Muscle of leg (tissue), 16 donors: ENCODE measurements at places on chromosomes 5 and 9.

DNA sequence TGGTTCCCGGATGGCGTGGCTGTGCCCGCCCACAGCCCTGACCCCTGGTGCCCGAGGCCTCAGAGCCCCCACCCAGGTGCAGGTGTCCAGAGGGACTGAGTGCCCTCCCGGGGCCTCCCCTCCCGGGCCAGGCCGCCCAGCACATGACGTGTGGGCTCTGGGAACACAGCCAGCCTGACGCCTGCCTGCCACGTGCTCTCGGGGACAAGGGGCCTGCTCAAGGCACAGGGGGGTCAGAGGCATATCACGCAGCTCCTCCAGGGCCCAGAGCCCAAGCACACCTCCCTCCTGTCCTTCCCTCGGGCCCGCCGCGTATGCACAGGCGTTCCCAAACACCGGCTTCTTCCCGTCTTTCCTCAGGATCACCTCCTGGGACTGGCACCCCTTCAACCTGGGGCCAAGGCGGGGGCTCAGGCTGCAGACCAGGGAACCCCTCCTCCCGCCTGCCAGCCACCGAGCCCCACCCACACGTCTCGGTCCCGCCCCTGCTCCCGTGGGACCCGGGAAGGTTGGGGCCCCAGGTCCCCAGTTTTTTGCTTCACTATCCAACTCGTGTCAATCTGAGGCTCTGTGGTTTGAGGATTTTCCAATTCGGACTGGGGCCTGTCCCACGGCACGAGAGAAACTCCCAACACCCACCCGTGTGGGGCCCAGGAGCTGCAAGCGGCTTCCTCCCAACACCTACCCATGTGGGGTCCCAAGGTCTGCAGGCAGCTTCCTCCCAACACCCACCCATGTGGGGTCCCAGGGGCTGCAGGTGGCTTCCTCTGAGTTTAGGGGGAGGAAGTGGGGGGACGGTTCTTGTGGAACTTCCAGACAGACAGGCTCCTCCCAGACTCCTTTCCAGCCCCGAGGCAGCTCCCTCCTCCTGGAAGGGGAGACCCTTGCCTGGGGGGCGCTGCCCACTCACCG is 1.5 kb downstream of the LCN10 start:
- no peak overlapping the region for H3K4me3 ChIP-seq
- H3K27me3 ChIP-seq: peaks cover 51% of the 10 kb centered on the region
- peak; percentile 66 for DNase-seq

DNA sequence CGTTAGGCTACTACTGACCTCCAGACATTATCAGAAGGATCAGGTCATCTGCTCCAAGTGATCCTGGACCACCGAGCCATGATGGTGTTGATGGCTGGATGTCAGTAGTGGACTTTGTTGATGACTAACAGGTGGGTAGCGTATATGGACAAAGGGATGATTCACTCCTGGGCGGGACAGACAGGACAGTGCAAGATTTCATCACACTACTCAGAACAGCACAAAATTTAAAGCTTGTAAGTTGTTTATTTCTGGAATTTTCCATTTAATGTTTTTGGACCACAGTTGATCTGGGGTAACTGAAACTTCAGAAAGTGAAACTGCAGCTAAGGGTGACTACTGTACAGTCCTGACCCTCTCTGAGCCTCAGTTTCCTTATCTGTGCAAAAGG is 12.7 kb downstream of the PDGFRB start:
- DNase-seq: peak; percentile 88
- H3K27ac ChIP-seq: peak overlapping the region; percentile 94
- no peaks in the 10 kb centered on the region for H3K27me3 ChIP-seq
- H3K4me1 ChIP-seq: peaks cover 84% of the 10 kb centered on the region
- peaks cover 8% of the 10 kb centered on the region for H3K36me3 ChIP-seq

- H3K4me3 ChIP-seq: no peak overlapping the region
- H3K27me3 ChIP-seq: no peaks in the 10 kb centered on the region
- H3K27ac ChIP-seq: no peak overlapping the region
- no peaks in the 10 kb centered on the region for H3K36me3 ChIP-seq
Observed at GRCh38 chr9:114851306-114851705, 45.5 kb upstream of the TNFSF15 start.

GRCh38 chr5:7245121-7245651 is 150.8 kb upstream of the ADCY2 start:
- DNase-seq: no peak
- H3K4me3 ChIP-seq: no peak overlapping the region
- H3K27me3 ChIP-seq: no peaks in the 10 kb centered on the region

DNA sequence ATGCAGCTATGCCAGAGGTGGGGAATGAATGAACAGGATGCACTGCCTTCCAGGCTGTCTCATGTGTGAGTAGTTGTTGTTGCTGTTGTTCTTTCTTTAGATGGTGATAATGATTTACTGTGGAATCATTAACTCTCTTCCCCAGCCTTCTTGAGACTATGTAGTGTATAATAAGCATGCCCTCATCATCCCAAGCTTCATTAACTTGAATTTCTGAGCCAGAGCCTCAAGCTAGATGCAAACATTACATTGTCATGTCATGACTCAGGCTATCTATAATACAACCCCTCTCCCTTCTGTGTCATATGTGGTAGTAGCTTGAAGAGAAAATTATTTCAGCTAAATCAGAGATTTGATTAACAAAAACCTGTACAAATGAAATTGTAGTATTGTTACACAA is 10.0 kb upstream of the ADAMTSL1 start:
- DNase-seq: no peak
- H3K36me3 ChIP-seq: no peaks in the 10 kb centered on the region
- no peaks in the 10 kb centered on the region for H3K4me1 ChIP-seq
- no peak overlapping the region for H3K4me3 ChIP-seq
- no peaks in the 10 kb centered on the region for H3K27me3 ChIP-seq
- H3K27ac ChIP-seq: no peak overlapping the region

DNA sequence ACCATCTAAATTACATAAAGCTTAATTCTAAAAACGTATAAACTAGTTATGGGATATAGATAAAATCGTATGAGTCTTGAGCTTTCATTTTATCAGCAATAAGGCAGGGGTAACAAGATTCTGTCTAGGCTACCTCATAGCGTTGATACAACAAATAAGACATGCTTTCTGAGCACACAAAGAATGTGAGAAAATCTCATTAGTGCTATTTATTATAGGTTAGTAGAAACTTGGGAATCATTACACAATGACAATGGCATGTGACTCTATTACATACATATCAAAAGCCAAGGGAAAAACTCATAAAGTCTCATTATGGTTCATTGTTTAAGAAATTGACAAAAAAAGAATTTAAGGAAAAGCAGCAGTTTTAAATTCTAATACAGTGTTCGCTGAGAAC is 448.6 kb downstream of the PLK2 start:
- H3K4me1 ChIP-seq: no peaks in the 10 kb centered on the region
- DNase-seq: no peak
- no peaks in the 10 kb centered on the region for H3K36me3 ChIP-seq
- no peaks in the 10 kb centered on the region for H3K27me3 ChIP-seq
- H3K27ac ChIP-seq: no peak overlapping the region

DNA sequence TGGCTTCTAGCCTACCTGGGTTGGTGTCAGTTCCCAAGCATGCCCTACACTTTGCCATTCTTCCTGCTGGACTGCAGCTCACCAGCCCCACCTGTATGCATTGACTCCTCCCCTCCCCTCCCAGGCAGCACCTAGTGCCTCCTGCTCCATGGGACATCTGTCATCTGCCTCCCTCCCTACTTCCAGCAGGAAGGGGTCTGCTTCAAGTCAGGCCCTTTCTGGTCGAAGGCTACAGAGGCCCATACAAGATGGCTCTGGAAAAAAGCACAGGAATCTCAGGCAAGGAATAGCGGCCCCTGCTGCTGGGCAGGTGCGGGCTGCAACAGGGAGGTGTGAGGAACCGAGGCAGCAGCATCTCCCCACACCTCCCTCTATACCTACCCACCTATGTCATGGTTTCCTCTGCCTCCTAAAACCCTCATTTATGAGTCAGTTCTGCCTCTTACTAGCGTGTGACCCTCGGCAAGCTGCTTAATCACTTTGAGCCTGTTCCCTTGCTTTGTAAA is 19.7 kb downstream of the WWC1 start:
- no peak overlapping the region for H3K4me3 ChIP-seq
- H3K27ac ChIP-seq: no peak overlapping the region
- no peaks in the 10 kb centered on the region for H3K4me1 ChIP-seq

DNA sequence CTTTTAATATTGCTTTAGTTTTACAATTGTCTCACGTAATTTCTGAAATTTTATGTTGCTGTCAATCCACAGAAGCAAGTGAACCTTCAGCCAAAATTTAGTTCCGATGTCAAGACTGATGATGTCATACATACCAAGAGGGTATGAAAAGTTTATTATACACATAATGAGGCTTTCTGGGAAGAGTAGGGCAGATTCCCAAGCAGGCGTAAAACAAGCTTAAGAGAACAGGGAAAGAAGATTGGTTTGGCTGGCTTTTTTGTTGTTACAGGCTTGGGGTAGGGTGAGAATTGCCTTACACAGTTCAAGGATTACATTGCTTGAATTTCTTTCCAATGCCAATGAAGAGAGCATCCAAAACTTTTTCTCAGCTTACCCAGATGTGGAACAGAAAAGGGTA is 1962.9 kb upstream of the CDH6 start:
- peak; percentile 78 for DNase-seq
- no peaks in the 10 kb centered on the region for H3K27me3 ChIP-seq
- H3K4me3 ChIP-seq: no peak overlapping the region
- H3K36me3 ChIP-seq: no peaks in the 10 kb centered on the region

- H3K4me3 ChIP-seq: no peak overlapping the region
- H3K27ac ChIP-seq: no peak overlapping the region
- no peaks in the 10 kb centered on the region for H3K36me3 ChIP-seq
- H3K27me3 ChIP-seq: no peaks in the 10 kb centered on the region
Observed at GRCh38 chr5:119287547-119288111, 68.2 kb upstream of the TNFAIP8 start.

DNA sequence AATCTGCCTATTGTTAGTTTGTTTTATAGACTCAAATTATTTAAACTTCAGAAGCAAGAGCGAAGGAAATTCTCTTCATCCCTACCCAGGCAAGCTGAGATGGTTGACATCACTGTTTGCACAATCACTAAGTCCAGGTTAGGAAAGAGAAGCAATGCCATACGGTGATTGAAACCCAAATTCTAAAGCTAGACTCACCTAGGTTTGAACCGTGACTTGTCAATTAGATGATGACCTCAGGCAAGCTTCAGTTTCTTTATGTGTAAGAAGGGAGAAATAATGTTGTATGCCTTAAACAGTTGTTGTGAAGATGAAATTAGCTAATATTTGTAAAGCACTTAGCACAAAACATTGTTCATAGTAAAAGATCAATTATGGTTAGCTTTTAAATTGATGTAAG is 96.5 kb upstream of the ANKRD55 start:
- H3K36me3 ChIP-seq: no peaks in the 10 kb centered on the region
- no peak overlapping the region for H3K27ac ChIP-seq
- no peaks in the 10 kb centered on the region for H3K4me1 ChIP-seq
- DNase-seq: no peak

DNA sequence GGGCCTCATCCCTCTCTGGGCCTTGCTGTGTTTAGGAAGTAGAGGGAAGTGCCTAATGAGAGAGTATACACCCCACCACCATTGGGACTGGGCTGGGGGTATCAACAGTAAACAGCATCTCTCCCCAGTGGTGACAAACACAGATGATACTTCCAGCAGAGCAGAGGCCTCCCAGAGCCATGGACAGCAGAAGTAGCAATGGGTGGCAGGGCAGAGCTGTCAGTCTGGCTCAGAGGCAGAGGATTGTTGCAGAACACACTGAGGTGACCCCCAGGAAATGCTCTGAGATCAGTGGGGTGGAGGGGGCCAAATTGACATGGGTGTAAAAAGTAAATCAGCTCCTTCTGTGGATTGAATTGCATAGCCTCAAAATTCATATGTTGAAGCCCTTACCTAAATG is 12.1 kb upstream of the P4HA2 start:
- no peaks in the 10 kb centered on the region for H3K36me3 ChIP-seq
- no peak for DNase-seq
- H3K27ac ChIP-seq: no peak overlapping the region
- no peaks in the 10 kb centered on the region for H3K27me3 ChIP-seq

DNA sequence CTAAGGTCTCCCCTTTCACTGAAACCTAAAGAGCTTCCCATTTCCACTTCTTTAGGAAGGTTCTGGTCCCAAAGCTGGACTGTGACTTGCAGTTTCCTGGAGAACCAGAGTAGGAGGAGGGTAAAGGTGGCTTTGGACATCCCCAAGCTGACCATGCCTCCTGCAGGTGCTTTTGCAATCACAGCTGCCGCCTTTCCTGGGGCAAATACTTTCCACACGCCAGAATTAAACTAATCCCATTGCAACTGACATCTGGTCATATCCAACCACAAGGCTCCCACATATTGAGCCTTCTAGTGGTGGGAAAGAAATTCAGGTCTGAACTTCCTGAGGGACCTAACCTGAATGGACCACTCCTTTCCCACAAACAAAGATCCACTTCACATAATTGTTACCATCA is 92.7 kb downstream of the NRG2 start:
- DNase-seq: no peak
- H3K27me3 ChIP-seq: peaks cover 3% of the 10 kb centered on the region
- no peak overlapping the region for H3K27ac ChIP-seq
- H3K36me3 ChIP-seq: no peaks in the 10 kb centered on the region
- H3K4me1 ChIP-seq: peaks cover 33% of the 10 kb centered on the region

GRCh38 chr9:108234811-108235210 is 621.0 kb downstream of the ACTL7B start:
- H3K36me3 ChIP-seq: no peaks in the 10 kb centered on the region
- H3K4me1 ChIP-seq: no peaks in the 10 kb centered on the region
- H3K4me3 ChIP-seq: no peak overlapping the region
- no peak overlapping the region for H3K27ac ChIP-seq
- DNase-seq: peak; percentile 71

GRCh38 chr5:172939071-172939470 is 20.2 kb upstream of the RPL26L1 start:
- no peak overlapping the region for H3K4me3 ChIP-seq
- peak overlapping the region; percentile 74 for H3K27ac ChIP-seq
- no peak for DNase-seq
- peaks cover 60% of the 10 kb centered on the region for H3K36me3 ChIP-seq
- H3K27me3 ChIP-seq: no peaks in the 10 kb centered on the region

DNA sequence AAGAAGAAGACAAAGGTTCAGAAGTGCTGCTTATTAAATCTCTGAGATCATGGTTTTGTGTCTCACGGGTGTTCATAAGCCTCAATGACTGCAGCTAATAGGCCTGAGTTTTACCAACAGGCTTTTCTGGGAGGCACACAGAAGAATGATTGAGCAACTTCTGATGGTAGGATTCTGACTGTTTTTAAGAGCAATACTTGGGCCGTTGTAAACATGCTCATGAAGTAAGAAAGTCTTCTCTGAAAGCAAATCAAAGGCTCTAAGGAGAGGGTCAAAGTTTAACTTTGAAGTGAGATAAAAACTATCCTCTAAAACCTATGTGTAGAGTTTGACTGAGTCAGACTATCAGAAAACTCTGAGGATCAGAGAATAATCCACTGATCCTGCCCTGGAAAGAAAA is 390.9 kb upstream of the DAB2 start:
- H3K27me3 ChIP-seq: no peaks in the 10 kb centered on the region
- H3K36me3 ChIP-seq: no peaks in the 10 kb centered on the region
- H3K27ac ChIP-seq: no peak overlapping the region
- H3K4me1 ChIP-seq: no peaks in the 10 kb centered on the region

DNA sequence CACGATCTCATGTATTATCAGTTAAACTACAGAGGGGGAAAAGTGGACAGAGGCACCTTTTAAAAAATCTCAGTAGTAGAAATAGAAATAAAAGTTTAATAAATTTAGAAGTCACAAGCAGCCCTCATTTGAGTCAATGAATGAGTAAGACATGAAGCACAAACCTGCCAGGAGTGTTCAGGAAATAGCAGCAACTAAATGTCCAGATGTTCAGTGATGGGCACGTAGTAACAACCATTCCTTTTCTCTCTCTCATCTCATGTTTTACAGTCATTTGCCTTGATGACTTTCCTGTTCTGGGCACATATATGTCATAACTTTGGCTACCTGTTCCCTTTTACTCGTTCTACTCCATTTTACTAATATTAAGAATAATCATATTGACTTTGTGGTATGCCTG is 17.7 kb downstream of the ISOC1 start:
- H3K27ac ChIP-seq: no peak overlapping the region
- peaks cover 14% of the 10 kb centered on the region for H3K36me3 ChIP-seq
- no peak overlapping the region for H3K4me3 ChIP-seq
- H3K27me3 ChIP-seq: no peaks in the 10 kb centered on the region
